Upper lobe of right lung (tissue), 1 donor: ENCODE measurements at places on chromosomes 6 and 20. TPM values are rescaled to one million over a fixed set of nuclear protein-coding genes. Genes with fewer than 3 reads are reported as not detected.

- H3K27me3 ChIP-seq: no peaks in the 10 kb centered on the region
- DNase-seq: no peak
- no peaks in the 10 kb centered on the region for H3K36me3 ChIP-seq
- H3K4me3 ChIP-seq: no peak overlapping the region
These were observed 145.6 kb downstream of the TASP1 start for GRCh38 chr20:13493143-13493542.

- no peak overlapping the region for H3K27ac ChIP-seq
- no peaks in the 10 kb centered on the region for H3K36me3 ChIP-seq
- no peak overlapping the region for H3K4me3 ChIP-seq
- H3K27me3 ChIP-seq: no peaks in the 10 kb centered on the region
These were observed 195.2 kb downstream of the BACH2 start for GRCh38 chr6:90101403-90101802.

Gene GSS
- 30.0 TPM for total RNA-seq

Gene GJA10
- not detected for total RNA-seq
